Renal pelvis (tissue), 12 donors: ENCODE measurements at places on chromosomes 1 and 21. TPM values are rescaled to one million over a fixed set of nuclear protein-coding genes. Genes with fewer than 3 reads are reported as not detected.

Gene TFF3
- 6.7 TPM for polyA plus RNA-seq

- peak; percentile 33 for DNase-seq
Observed at GRCh38 chr1:111222308-111223125, 5.0 kb upstream of the CHI3L2 start.

GRCh38 chr1:20052386-20052785 is 17.6 kb upstream of the PLA2G5 start:
- DNase-seq: no peak

DNA sequence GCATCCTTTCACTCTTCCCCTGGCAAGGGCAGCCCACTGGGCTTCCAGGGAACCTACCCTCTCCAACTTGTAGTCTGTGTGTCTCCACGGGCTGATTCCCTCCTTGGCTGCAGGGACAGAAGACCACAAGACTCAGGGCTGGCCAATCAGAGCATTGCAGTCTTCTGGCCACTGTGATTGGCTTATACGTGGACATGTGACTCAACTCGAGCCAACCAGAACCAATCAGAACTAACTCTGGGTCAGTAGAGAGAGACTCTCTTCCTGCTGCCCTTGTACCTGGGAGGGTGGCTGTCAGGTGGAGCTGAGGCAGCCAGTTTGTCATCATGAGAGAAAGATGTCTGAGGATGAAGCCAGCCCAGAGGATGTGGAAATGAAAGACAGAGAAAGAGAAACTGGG is 64.0 kb downstream of the DHRS3 start:
- DNase-seq: no peak

- peak; percentile 46 for DNase-seq
Observed at GRCh38 chr1:26094677-26095383, 16.8 kb upstream of the PDIK1L start.
